ENCODE measurements at places on chromosomes 7 and 10.

GRCh38 chr10:64762861-64763260 is 1241.7 kb downstream of the REEP3 start:
- DNase-seq, result no peak

DNA sequence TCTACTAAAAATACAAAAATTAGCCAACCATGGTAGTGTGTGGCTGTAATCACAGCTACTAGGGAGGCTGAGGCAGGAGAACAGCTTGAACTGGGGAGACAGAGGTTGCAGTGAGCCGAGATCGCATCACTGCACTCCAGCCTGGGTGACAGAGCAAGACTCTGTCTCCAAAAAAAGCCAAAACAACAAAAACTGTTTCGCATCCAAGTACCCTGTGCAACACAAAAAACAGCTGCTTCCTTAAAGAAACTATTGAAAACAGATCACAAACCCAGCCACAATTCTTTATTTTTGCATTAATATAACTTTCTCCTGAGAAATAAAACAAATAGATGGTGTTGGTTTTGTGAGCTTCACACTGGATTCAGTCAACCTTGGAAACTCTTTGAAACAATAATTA is 112.1 kb upstream of the AFAP1L2 start:
- DNase-seq, result no peak

GRCh38 chr10:102835007-102835482 is 2.2 kb downstream of the CYP17A1 start:
- DNase-seq, result peak; percentile 61

GRCh38 chr10:18659819-18660535 is 746 bp downstream of the ARL5B start:
- peak; percentile 40 for DNase-seq

- DNase-seq, result no peak
Observed at GRCh38 chr7:911791-912480, 35.6 kb downstream of the GET4 start.

GRCh38 chr7:48471196-48471595 is 299.9 kb downstream of the ABCA13 start:
- DNase-seq, result no peak

DNA sequence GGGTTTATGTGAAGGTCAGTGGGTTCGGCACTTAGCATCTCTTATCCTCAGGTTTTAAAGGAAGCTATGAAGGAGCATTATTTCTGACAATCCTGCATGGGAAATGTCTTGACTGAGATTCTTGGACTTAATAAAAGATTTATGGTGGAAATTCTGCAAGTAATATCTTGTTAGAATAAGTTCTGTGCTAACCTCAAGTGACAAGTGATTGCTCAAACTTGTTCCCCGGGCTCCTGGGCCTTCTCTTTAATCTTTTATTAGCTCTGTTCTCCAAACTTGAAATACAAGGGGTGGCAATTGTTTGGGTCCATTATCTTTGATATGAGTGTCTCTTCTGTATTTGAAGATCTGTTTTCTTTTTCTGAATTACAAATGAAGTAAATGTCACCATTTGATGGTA is 140.6 kb upstream of the CTBP2 start:
- no peak for DNase-seq

GRCh38 chr10:8507156-8507555 is 452.7 kb downstream of the GATA3 start:
- no peak for DNase-seq

DNA sequence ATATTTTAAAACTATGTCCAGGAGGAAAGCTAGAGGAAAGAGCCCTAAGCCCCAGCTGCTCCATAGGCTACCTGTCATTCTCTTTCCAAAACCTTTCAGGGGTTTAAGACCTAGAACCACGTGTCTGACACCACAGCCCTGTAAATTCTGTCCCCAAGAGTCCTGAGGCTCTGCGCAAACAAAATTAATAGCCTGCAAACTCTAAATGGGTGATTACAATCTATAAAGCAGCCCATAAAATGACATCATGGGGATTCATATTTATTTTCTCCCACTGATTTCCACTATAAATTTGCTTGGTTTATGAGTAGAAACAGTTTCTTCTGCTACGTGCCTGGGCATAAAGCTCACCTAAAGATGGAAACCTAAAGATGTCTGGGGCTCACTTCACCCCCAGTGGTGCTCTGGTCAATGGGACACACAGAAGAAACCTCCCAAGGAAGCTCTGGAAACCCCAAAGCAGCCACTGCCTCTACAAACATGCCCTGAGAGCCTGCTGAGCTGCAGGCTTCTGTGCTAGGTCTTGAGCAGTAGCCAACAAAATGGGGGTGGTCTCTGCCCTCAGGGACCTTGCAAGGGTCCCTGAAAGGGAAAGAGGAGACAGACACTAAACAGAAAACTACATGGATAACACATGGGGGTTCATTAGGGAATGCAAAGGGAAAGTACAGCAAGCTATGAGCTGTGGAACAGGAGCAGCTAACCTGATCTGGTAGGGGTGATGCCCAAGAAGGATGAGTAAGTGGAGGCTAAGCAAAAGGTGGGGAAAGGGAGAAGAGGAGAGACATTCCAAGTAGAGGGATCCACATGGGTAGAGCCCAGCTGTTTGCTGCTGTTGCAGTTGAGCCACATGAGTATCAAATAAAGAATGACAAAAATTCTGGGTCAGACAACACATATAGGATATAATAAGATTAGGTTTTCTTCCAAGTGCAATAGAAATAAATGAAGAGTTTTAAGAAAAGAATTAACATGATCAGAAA is 331.7 kb downstream of the KCNMA1 start:
- DNase-seq, result no peak

GRCh38 chr7:32958046-32959025 is 1.1 kb downstream of the FKBP9 start:
- no peak for DNase-seq

DNA sequence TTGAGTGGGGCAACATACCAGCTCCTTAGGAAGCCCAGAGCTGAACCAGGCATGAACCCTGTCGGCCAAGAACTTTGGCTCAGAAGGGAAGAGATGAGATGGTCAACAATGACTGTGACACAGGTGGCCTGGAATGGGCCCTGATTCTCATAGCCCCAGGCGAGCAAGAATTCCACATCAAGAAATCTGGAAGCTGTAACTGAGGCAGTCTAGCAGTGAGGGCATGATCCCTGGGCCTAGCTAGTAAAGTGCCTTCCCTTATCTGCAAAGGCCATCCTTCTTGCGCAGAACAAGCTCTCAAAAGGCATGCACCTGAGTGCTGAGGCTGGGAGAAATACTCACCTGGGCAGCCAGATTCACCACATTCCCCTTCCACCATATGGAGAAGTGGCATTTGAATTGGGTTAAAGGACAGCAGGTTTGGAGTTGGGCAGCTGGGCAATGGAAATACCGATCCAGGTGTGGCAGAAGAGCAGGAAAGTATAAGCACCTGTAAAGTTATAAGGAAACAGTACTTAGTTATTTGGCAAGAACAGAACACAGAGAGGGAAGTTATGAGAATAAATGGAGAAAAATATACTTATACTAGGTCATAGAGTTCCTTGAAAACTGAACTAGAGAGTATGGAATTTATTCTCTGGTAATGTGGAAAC is 78.6 kb upstream of the CAPZA2 start:
- no peak for DNase-seq

GRCh38 chr10:6729861-6730344 is 149.8 kb upstream of the PRKCQ start:
- no peak for DNase-seq

- no peak for DNase-seq
Observed at GRCh38 chr10:54133203-54133602, 667.8 kb downstream of the PCDH15 start.

GRCh38 chr7:149874644-149875028 is 867 bp downstream of the ATP6V0E2 start:
- no peak for DNase-seq

DNA sequence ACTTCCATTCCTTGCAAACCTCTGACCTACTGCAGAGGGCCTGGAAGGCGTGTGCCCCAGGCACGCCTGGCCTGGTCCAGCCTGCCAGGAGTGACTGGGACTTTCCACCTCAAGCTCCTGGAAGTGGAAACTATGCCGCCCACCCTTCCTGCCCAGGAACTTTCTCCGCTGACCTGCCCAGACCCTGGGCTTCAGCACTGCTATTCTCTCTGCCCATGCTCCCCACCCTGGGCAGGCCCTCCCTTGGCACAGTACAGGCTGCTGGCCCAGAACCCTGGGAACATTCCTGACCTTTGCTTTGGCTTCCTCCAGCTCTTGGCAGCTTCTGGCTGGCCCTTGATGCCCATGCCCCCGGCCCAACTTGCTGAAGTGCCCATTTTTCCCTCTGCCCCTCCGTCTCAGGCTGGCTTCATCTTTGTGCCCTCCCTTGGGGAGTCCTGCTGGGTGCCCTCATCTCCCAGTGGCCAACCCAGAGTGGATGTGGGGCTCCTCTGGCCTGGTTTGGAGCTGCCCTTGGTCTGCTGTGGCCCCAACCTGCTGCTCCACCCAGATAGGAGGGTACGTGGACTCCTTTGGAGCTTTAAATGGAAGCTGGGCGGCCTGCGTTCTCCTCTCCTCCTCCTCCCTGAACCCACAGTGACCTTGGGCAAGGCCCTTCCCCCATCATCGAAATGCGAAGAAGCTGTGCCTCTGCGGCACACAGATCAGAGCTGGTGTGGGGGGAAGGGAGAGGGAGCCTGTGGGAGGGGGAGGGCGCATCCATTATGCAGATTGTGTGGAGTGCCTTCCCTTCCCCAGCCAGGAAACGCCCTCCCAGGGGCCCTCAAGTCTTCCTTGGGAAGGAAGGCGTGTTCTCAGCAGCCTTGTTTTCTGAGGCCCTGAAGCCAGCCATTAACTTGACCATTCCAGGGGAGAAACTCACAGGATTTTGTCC is 3.4 kb downstream of the MMRN2 start:
- no peak for DNase-seq

- no peak for DNase-seq
Observed at GRCh38 chr7:3197567-3198213, 103.4 kb upstream of the SDK1 start.

DNA sequence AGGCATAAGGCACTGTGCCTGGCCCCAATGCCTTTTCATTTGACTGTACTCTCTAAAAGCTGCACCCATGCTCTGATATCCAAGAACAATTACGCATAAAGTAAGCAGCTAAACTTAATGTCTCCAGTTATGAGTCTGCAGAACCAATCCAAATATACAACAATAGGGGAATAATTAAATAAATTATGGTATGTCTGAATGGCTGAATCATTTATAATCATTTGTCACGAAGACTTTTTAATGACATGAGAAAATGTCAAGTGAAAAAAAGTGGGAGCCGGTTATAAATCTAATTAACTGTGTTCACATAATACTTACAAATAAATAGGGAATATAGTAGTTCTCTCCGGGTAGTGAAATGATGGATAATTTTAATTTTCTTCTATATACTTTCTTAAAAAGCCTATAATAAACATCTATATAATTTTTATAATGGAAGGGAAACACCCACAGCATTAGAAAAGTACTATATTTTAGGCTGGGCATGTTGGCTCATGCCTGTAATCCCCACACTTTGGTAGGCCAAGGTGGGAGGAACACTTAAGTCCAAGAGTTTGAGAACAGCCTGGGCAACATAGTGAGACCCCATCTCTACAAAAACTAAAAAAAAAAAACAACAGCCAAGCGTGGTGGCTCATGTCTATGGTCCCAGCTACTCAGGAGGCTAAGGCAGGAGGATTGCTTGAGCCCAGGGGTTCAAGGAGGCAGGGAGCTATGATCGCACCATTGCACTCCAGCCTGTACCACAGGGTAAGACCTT is 14.2 kb downstream of the SLC37A3 start:
- DNase-seq, result no peak

- no peak for DNase-seq
Observed at GRCh38 chr7:99897322-99898022, 20.6 kb upstream of the OR2AE1 start.

GRCh38 chr7:93202594-93203250 is 23.5 kb downstream of the HEPACAM2 start:
- no peak for DNase-seq

DNA sequence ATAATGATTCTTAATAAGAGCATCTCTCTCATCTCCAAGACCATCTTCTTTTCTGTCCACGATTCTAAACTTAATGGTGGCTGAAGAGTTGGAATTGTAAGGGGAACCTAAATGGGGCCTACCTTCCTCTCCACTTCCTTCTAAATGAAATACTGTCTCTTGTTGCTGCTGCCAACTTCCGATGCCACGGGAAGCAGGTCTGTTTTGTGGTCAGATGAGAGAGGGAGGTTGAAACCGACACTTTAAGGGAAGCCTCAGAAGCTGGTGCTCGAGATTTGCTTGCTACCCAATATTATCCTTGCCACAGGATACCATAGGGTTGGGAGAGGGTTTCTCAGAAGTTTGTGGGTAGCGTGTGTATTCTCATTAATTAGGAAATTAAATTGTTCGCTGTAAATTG is 464.1 kb downstream of the SUGCT start:
- DNase-seq, result no peak

- DNase-seq, result no peak
Observed at GRCh38 chr7:30559611-30560010, 35.1 kb upstream of the GARS1 start.

- no peak for DNase-seq
Observed at GRCh38 chr10:132634241-132634946, 96.8 kb downstream of the INPP5A start.

- no peak for DNase-seq
Observed at GRCh38 chr10:116112232-116113231, 160.5 kb downstream of the GFRA1 start.

DNA sequence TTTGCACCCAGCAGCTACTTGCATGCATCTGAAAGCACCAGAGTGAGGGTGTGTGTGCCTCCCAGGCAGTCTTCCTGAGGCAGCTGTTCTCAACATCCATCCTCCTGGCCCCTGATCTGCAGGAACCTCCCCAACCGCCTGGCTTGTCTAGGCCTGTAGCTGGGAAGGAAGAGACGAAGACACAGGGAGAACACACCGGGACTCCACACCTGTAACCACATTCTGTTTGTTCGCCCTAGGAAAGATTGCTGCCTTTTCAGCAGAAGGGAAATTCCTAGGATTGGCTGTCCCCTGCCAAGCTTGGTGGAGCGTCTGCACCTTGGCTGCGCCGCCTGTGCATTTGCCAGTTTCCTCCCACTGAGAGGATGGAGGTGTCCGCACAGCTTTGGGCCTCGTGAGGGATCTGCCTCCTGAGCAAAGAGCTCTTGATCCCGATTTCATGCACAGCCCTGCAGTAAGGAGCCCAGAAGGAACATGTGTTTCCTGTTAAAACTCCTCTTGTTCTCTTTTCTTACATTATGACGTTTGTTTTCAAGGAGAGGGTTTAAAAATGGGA is 154.6 kb downstream of the TPST1 start:
- DNase-seq, result no peak

GRCh38 chr10:72782649-72783330 is 90.8 kb downstream of the MCU start:
- no peak for DNase-seq

DNA sequence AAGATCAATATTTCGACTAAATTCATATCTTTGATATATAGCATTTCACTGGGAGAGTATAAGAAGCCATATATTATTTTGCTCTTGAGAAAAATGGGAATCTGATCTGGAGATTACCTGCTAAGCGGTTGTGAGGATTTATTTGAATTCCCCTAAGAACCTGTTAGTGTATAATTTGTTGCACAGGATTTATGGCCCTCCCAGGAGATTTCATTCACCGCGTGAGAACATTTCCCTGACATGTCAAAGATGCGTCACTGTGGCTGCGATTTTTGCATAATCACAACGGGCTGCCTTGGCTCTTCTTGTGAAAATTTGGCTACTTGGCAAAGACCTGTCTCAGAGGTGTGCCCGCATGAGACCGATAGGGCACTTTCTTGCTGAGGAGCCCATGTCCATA is 184.7 kb upstream of the PFKP start:
- no peak for DNase-seq

Data from stimulated activated naive CD4-positive, alpha-beta T cell (primary cell).